ENCODE measurements at places on chromosomes 5 and 9.
A peak's percentile ranks its signal among the peaks of the same experiment; 100 is the strongest.

GRCh38 chr5:179805529-179806249, 977 bp downstream of the MGAT4B start:
- peak; percentile 77 for DNase-seq

DNA sequence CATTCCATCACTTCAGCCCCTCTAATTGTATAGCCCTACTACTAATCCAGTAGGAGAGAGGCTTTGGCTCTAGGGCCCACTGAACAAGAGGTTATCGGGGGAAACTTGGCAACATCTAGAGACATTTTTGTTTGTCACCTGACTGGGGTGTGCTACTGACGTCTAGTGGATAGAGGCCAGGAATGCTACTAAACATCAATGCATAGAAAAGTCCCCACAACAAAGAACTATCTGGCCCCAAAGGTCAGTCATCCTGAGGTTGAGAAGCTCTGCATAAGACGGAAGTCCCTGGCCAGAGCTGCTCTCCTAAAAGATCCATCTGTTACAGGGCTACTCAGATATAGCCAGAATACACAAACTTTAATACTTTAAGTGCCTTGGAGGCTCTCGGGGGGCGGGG, 570.6 kb upstream of the KLF4 start:
- no peak for DNase-seq

DNA sequence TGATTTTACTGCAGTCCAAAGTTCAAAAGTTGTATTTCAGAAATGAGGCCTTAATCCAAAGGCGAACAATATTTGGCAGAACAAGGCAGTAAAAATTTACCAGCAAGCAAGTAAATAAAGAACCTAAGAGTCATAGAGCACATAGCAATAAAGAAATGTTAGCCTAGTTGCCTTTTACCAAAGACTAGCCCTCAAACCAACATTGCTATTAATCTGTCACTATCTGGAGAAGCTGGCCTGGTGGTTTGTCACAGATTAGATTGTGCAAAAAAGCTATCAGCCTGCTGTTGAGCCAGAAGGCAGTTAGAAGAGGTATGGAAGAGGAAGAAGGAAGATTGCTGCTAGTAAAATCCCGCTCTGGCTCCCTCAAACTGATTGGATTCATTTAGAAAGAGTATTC, 304.7 kb upstream of the KLF4 start:
- DNase-seq = no peak

GRCh38 chr5:72280581-72281069, 39.4 kb downstream of the MRPS27 start:
- DNase-seq = no peak

GRCh38 chr5:133664422-133664821, 52.1 kb upstream of the FSTL4 start:
- DNase-seq = no peak

DNA sequence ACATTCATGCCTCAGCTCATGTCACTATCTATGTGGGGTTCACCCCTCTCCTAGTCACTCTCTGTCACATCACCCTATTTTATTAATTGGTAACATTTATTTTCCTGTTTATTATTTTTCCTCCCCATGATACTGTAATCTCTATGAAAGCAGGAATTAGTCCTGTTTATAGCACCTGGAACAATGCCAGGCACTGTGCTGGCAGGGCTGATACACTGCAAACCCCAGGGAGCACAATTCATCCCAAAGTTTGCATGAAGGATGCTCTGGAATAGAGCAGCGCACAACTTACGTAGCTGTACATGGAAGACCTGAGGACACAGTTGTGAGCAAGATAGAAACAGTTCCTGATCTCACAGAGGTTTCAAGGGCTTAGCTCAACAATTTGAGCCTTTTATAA, 103.2 kb downstream of the NSG2 start:
- no peak for DNase-seq

DNA sequence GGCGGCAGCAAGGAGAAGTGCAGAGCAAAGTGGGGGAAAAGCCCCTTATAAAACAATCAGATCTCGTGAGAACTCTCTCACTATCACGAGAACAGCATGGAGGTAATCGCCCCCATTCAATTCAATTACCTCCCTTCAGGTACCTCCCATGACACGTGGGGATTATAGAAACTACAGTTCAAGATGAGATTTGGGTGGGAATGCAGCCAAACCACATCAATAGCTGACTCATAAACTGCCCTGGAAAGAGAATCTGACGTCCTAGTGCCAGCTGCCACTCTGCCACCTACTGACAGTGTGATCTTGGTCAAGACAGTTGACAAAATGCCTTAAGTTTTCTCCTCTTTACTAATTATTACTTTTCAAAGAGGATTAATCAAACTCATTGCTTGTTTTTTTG, 128.3 kb downstream of the GPBP1 start:
- no peak for DNase-seq

DNA sequence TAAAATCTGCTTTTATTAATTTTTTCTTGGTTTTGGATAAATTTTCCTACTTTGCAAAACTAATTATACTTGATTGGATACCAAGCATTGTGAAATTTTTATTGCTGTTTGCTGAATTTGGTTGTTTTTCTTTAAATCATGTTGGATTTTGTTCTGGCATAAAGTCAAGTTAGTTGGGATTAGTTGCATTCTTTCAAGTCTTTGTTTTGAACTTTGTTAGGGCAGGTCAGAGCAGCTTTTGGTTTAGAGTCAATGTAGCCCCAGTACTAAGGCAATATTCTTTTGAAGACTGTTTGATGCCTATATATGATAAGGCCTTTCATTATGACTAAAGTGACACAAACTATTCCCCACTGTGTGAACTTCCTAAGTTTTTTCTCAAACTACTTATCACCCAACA, 531.1 kb downstream of the RASEF start:
- DNase-seq = no peak

DNA sequence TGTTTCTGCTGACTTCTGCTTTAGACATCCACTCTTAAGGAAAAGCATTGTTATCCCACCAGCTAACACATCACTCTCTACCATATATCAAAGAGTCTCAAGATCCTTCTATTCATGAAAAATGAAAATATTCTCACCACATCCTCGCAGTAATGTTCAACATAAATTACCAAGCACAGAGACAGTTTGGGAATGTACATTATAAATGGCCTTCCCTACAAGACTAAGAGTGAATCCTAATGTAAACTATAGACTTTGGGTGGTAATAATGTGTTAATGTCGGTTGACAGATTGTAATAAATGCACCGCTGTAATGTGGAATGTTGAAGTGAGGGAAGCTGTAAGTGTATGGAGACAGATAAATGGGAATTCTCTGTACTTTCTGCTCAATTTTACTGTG, 27.1 kb upstream of the KCNIP1 start:
- no peak for DNase-seq

DNA sequence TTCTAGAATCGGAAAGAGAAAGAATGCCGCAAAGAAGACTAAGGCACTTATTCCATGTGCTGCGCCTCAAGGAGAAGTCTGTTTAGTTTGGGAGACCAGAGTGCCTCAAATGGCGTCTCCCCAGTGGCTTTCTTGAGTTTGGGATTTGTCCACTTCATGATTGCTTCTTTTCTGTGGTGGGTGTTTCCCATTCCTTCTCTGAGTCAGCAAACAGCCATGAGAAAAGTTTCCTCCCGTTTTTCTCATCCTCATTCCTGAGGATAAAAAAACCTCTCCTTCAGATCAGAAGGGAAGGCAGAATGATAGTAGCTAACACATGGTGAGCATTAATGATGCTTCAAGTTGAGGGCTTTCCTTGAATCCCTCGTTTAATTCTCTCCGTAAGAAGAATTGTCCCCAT, 275.9 kb upstream of the WWC1 start:
- DNase-seq = no peak

GRCh38 chr5:150448952-150449516, 505 bp downstream of the RPS14 start:
- DNase-seq = no peak

DNA sequence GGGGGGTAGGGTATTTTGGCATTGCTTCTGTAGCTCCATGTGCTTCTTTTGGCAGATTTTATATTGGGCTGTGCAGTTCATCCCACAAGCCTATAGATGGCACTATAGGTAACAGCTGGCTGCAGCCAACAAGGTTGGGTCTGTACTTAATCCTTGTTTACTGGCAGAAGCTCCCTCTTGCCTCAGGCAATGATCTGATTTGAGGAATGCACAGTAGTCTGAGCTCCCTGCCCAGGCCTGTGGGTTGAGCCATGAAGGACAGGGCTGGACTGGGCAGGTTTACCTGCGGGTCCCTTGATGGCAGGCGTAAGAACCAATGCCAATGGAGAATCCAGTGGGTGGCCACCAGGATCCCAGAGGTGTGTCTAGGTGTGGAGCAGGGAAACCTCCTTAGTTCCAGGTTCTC, 11.7 kb upstream of the OR1J2 start:
- DNase-seq = peak; percentile 21

- DNase-seq = peak; percentile 96
Observed at GRCh38 chr9:136847826-136848392, 1.3 kb upstream of the PHPT1 start.

- no peak for DNase-seq
Observed at GRCh38 chr5:146799671-146800070, 78.9 kb downstream of the PPP2R2B start.

DNA sequence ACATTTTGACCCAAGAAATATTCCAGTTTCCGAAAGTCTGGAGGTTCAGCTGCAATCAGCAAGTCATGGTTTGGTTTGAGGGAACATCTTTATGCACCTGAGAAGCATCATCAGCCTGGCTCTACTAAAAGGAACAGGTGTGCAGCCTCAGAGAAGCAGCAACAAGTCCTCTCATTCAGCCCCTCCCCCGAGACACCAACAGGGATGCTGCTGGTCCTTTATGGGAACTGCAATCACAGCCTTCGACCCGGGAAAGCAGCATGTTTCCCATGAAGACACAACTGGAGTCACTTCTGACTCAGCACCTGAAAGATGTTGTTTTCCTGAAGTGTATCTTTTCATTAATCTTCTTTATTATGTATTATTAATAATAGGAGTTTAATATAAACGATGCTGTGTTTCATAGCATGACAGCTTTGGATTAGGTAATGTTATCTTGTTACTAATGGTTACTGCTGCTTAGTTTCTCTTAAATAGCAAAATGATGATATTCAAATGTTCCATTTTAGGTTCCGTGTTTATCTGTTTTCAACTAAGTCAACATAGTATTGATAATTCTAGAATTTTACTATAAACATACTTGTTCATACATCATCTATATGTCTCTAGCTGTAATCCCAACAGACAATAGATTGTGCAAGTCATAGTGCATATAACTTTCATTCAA, 15.6 kb upstream of the NREP start:
- DNase-seq = no peak

- DNase-seq = no peak
Observed at GRCh38 chr5:120678279-120678678, 214.2 kb downstream of the PRR16 start.

All from HuH-7.5 (cell line).